ENCODE measurements at places on chromosomes 2 and 18.

DNA sequence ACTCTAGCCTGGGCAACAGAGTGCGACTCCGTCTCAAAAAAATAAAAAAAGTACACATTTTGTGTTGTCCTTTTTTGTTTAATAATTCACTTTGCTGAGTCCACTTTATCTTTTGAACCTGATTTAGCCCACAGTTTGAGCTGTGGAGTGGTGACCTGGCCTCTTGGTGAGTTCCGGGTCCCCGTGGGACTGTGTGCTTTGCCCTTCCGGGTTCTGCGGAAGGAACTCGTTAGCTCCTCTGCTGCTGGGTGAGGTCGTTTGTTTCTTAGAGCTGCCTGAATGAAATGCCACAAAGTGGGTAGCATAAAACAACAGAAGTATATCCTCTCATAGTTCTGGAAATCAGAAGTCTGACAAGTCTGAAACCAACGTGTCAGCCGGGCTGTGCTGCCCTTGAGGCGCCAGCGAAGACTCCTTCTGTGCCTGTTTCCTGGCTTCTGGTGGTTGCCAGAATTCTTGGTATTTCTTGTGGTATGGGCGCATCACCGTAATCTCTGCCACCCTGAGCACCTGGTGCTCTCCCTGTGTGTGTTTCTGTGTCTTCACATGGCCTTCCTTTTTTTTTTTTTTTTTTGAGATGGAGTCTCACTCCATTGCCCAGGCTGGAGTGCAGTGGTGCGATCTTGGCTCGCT lies 3.5 kb downstream of the EFHD1 start:
- DNase-seq: no peak

- DNase-seq: no peak
Observed at GRCh38 chr2:109403841-109404201, 209.9 kb downstream of the SEPTIN10 start.

GRCh38 chr2:172160839-172161238 lies 58.1 kb upstream of the DLX2 start:
- DNase-seq: no peak

- DNase-seq: no peak
Observed at GRCh38 chr2:120641366-120641771, 94.3 kb upstream of the GLI2 start.

DNA sequence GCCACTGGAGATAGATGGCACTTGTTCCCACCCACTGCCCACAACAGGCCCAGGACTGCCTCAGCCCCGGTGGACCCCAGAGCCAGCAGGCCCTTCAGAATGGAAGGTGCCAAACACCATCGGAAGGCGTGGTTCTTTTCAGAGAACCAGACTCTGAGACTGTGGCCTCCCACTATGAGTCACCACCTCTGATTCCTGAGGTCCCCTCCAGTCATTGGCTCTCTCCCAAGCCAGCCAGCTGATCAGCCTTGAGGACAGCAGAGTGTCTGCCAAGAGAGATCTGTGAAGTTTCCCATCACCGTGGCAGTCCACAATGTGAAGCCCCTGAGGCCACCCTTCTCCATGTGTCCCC lies 10.4 kb upstream of the MAP3K2 start:
- no peak for DNase-seq
